ENCODE measurements at places on chromosomes 4 and X. TPM values are rescaled to one million over a fixed set of nuclear protein-coding genes. Genes with fewer than 3 reads are reported as not detected.

DNA sequence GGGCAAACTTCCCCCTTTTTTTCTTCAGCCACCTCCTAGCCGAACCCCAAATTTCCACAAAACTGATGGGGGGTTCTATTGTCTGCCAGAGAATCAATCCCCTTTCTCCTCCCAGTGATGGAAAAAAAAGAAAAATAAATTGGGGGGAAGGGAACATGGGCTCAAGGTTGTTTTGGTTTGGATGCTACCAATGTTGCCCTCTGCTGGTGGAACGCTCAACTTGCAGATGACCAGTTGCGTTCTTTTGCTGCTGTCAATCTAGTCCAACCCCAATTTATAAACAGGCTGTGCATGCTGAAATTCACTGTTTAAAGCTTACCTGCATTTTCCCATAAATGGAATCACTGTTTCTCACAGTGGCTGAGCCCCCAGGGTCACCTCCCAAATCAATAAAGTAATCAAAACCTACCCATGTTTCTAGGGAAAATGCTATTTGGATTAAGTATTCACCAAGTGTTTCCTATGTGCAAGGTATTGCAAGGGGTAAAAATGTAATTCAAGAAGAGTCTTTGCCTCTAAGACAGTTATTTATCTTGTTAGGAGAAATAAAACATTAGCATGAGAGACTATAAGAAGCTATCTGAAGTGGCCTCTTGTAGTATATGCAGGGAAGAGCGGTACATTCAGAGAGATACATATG lies 116.7 kb upstream of the TMEM164 start:
- no peaks in the 10 kb centered on the region for H3K27me3 ChIP-seq
- H3K36me3 ChIP-seq: no peaks in the 10 kb centered on the region
- no peak overlapping the region for H3K4me3 ChIP-seq
- peak; percentile 42 for DNase-seq
- H3K4me1 ChIP-seq: no peaks in the 10 kb centered on the region
- no peak overlapping the region for H3K27ac ChIP-seq

GRCh38 chrX:119762718-119763117 lies 4.3 kb downstream of the SOWAHD start:
- peak overlapping the region; percentile 20 for H3K27ac ChIP-seq
- no peak overlapping the region for H3K4me3 ChIP-seq
- no peaks in the 10 kb centered on the region for H3K27me3 ChIP-seq

The SHISA3 gene
- total RNA-seq: not detected

- H3K4me3 ChIP-seq: no peak overlapping the region
- no peaks in the 10 kb centered on the region for H3K36me3 ChIP-seq
- H3K27ac ChIP-seq: no peak overlapping the region
- peaks cover 10% of the 10 kb centered on the region for H3K4me1 ChIP-seq
Measured at GRCh38 chrX:120653000-120653399, 23.1 kb upstream of the C1GALT1C1 start.

DNA sequence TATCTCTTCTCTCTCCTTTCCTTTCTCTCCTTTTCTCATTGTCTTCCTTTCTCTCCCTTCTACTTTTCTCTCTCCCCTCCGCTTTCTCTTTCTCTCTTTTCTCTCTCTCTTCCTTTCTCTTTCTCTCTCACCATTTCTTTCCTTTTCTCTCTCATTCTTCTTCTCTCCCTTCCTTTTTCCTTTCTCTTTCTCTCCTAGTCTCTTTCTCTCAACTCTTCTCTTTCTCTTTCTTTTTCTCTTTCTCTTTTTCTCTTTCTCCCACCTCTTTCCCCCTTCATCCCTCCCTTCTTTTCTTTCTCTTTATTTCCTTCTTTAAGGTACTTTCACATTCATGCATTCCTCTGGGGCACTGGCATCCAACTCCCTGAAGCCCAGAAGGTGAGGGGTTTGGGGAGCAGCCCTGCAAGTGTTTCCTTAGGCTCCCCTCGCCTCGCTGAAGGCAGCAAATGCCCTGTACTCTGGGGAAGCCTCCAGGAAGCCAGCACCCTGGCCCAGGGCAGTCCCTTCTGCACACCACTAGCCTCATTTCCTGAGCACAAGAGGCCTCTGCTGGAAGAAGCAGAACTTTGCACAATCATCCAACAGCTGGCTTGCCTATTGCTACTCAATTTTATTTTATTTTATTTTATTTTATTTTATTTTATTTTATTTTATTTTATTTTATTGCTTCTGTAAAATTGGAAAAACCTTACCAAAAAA lies 124.2 kb downstream of the NFKB1 start:
- H3K4me3 ChIP-seq: no peak overlapping the region
- H3K4me1 ChIP-seq: peaks cover 44% of the 10 kb centered on the region
- H3K27ac ChIP-seq: no peak overlapping the region
- H3K27me3 ChIP-seq: no peaks in the 10 kb centered on the region
- DNase-seq: no peak
- H3K36me3 ChIP-seq: no peaks in the 10 kb centered on the region

DNA sequence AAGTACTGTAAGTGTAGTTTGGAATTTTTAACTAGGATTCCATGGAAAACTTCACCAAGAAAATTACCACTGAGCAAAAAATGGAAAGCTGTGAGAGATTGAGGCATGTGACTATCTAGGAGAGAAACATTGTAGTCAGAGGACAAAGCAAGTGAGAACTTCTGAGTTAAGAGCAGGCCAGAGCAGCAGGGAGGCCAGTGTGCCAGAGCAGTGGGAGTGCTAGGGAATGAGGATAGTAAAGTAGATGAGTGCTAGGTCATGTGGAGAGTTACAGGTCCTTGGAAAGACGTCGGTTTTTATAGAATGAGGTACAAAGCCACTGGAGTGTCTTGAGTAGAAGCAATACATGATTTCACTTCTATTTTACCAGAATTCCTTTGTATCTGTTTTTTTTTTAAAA lies 52.7 kb upstream of the FAT4 start:
- no peaks in the 10 kb centered on the region for H3K4me1 ChIP-seq
- no peaks in the 10 kb centered on the region for H3K36me3 ChIP-seq
- no peak overlapping the region for H3K27ac ChIP-seq
- DNase-seq: no peak
- H3K4me3 ChIP-seq: no peak overlapping the region

- H3K4me1 ChIP-seq: peaks cover 41% of the 10 kb centered on the region
- peaks cover 38% of the 10 kb centered on the region for H3K36me3 ChIP-seq
- H3K4me3 ChIP-seq: peak overlapping the region; percentile 97
- H3K27ac ChIP-seq: peak overlapping the region; percentile 87
- no peaks in the 10 kb centered on the region for H3K27me3 ChIP-seq
- no peak for DNase-seq
Measured at GRCh38 chr4:82429728-82430192, 502 bp downstream of the HNRNPDL start.

GRCh38 chr4:84778041-84778440 lies 188.4 kb downstream of the WDFY3 start:
- no peaks in the 10 kb centered on the region for H3K27me3 ChIP-seq
- peaks cover 5% of the 10 kb centered on the region for H3K36me3 ChIP-seq
- DNase-seq: no peak
- H3K27ac ChIP-seq: no peak overlapping the region
- H3K4me3 ChIP-seq: no peak overlapping the region
- H3K4me1 ChIP-seq: no peaks in the 10 kb centered on the region

- no peaks in the 10 kb centered on the region for H3K27me3 ChIP-seq
- H3K4me1 ChIP-seq: no peaks in the 10 kb centered on the region
- H3K4me3 ChIP-seq: no peak overlapping the region
- H3K36me3 ChIP-seq: no peaks in the 10 kb centered on the region
- DNase-seq: no peak
Measured at GRCh38 chr4:110306303-110306702, 107.9 kb upstream of the ELOVL6 start.

The KIF4A gene
- 52.9 TPM for total RNA-seq

The HSFX1 gene
- 2.4 TPM for total RNA-seq

The RNF212 gene
- 6.6 TPM for total RNA-seq

The TMPRSS11E gene
- total RNA-seq: not detected

GRCh38 chr4:182859730-182860129 lies 57.5 kb downstream of the DCTD start:
- H3K4me3 ChIP-seq: no peak overlapping the region
- no peak overlapping the region for H3K27ac ChIP-seq
- H3K36me3 ChIP-seq: no peaks in the 10 kb centered on the region
- H3K4me1 ChIP-seq: no peaks in the 10 kb centered on the region

DNA sequence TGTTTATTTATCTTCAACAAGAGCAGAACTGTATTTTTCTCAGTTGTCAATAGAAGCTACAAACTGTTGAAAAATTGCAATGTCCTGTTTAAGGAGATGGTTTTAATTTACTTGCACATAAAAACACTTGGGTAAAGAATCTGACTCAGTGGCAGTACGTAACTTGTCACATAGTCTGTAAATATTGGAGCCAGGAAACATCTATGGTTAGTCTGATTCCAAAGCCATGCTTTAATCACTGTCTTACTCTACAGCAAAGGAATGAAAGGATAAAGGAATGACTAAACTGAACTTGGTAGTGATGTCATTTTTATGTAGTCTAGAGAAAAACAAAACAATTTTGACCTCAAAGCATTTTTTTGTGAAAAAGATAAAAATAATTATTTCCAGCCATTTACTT lies 537.2 kb downstream of the STIM2 start:
- DNase-seq: no peak
- no peaks in the 10 kb centered on the region for H3K27me3 ChIP-seq
- H3K4me1 ChIP-seq: no peaks in the 10 kb centered on the region
- no peaks in the 10 kb centered on the region for H3K36me3 ChIP-seq

GRCh38 chr4:129344058-129344457 lies 248.1 kb downstream of the C4orf33 start:
- H3K4me1 ChIP-seq: 0 out of 2 replicates have a peak, but pooled peaks cover 13% of the 10 kb centered on the region
- no peak overlapping the region for H3K4me3 ChIP-seq
- DNase-seq: peak; percentile 57
- no peak overlapping the region for H3K27ac ChIP-seq
- H3K36me3 ChIP-seq: no peaks in the 10 kb centered on the region

DNA sequence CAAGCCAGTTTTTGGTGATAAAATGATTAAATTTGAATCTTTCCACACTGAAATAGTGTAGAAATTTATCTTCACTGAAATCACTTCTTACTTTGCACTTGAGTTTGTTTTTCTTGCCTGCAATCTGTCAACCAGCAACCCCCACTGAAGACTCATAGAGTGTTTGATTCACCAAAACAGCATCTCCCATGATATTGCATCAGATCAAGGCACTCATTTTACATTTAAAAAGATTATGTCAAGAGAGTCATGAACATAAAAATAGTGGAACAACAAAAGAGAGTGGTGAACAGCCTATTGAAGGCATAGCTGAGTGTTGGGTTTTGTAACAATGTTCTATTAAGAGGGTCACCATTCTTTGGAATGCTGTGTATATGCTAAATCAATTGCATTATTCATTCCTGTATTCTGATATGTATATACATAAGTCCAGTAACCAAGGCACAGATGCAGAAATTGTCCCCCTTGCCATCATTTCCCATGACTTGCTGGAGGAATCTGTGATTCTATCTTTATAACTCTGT lies 1934.9 kb downstream of the ARAP2 start:
- no peaks in the 10 kb centered on the region for H3K4me1 ChIP-seq
- DNase-seq: no peak
- no peak overlapping the region for H3K27ac ChIP-seq

- no peak for DNase-seq
- no peaks in the 10 kb centered on the region for H3K36me3 ChIP-seq
- H3K27ac ChIP-seq: no peak overlapping the region
- no peak overlapping the region for H3K4me3 ChIP-seq
Measured at GRCh38 chr4:110310795-110311194, 112.4 kb upstream of the ELOVL6 start.

The PF4V1 gene
- total RNA-seq: not detected

The RXFP1 gene
- total RNA-seq: not detected

- no peaks in the 10 kb centered on the region for H3K36me3 ChIP-seq
- H3K4me1 ChIP-seq: no peaks in the 10 kb centered on the region
- DNase-seq: no peak
- H3K27me3 ChIP-seq: no peaks in the 10 kb centered on the region
Measured at GRCh38 chrX:154382483-154383069, 3.5 kb downstream of the EMD start.

DNA sequence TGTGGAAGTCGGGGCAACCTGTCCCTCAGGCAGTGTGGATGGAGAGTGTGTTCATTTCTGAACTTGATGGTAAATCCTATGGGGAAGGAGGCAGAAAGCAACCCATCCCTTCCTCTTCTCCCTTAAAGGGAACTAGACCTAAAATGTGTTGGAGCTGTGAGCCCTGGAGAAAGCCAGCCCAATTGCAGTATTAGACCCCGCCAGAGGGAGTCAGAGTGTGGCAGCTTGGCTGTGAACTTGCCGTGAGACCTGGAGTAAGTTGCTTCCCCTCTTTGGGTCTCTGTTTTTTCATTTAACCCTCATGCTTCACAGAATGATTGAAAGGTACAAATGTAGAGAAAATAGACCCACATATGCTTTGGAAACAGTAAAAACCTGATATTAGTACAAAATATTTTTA lies 108.7 kb upstream of the PAK3 start:
- no peaks in the 10 kb centered on the region for H3K27me3 ChIP-seq
- no peak overlapping the region for H3K4me3 ChIP-seq
- DNase-seq: no peak
- no peaks in the 10 kb centered on the region for H3K36me3 ChIP-seq
- H3K4me1 ChIP-seq: no peaks in the 10 kb centered on the region

- H3K36me3 ChIP-seq: no peaks in the 10 kb centered on the region
- H3K4me3 ChIP-seq: no peak overlapping the region
- no peaks in the 10 kb centered on the region for H3K4me1 ChIP-seq
- H3K27ac ChIP-seq: no peak overlapping the region
Measured at GRCh38 chr4:168197926-168198325, 105.6 kb downstream of the ANXA10 start.

The SLC6A14 gene
- 0.44 TPM for total RNA-seq

The JADE3 gene
- total RNA-seq: 10.9 TPM

GRCh38 chr4:157895205-157895604 lies 277.6 kb downstream of the GASK1B start:
- no peaks in the 10 kb centered on the region for H3K4me1 ChIP-seq
- no peak overlapping the region for H3K27ac ChIP-seq
- H3K36me3 ChIP-seq: no peaks in the 10 kb centered on the region
- no peak for DNase-seq

GRCh38 chr4:7867701-7868435 lies 71.8 kb downstream of the AFAP1 start:
- no peaks in the 10 kb centered on the region for H3K27me3 ChIP-seq
- H3K27ac ChIP-seq: 0 out of 2 replicates have a peak overlapping the region, but pooled peaks have one; percentile 23
- H3K4me3 ChIP-seq: no peak overlapping the region
- no peak for DNase-seq
- peaks cover 19% of the 10 kb centered on the region for H3K36me3 ChIP-seq
- H3K4me1 ChIP-seq: no peaks in the 10 kb centered on the region

The MMRN1 gene
- total RNA-seq: not detected

GRCh38 chrX:15350329-15350996 lies 15.1 kb upstream of the PIGA start:
- no peaks in the 10 kb centered on the region for H3K36me3 ChIP-seq
- no peak overlapping the region for H3K27ac ChIP-seq
- H3K27me3 ChIP-seq: no peaks in the 10 kb centered on the region
- H3K4me3 ChIP-seq: no peak overlapping the region
- H3K4me1 ChIP-seq: no peaks in the 10 kb centered on the region

The ADGRL3 gene
- total RNA-seq: 0.90 TPM
